ENCODE measurements at places on chromosomes 13 and 19.

- DNase-seq = no peak
Observed at GRCh38 chr13:97384371-97384770, 49.6 kb upstream of the RAP2A start.

GRCh38 chr19:56507446-56508289 lies at the start of gene ZNF471:
Gene ZNF471, plus strand, starts transcription at chr19:56507855. Its CDS starts 3,717 bp downstream, at chr19:56511572.
- peak; percentile 68 for DNase-seq

GRCh38 chr13:104143760-104144416 lies 1077.7 kb upstream of the SLC10A2 start:
- DNase-seq = no peak

- no peak for DNase-seq
Observed at GRCh38 chr13:110788778-110789177, 75.3 kb downstream of the ING1 start.

DNA sequence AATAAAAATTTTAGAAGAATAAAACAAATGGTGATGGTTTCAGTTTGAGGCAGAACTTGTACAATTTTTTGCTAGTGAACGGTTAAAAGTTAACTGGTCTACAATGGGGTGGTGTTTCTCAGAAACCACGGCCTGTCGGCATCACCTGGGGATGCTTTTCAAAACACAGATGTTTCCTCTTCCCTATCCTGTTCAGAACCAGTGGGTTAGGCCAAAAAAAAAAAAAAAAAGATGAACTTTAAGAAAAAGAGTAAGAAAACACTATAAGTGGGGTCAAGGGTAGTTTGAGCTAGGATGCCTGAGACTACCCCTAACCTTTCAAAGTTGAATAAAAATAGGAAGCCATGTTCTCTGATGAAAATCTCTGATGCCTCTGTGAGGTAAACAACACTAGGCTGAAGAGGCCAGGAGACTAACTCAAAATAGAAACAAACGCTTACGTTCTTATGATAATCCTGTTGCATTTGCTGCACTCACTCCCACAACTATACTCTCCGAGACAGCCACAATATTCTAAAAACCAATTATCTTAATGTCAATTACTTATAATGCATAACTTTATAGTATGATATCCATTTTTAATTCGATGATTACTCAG lies 3.3 kb downstream of the MTIF3 start:
- no peak for DNase-seq

DNA sequence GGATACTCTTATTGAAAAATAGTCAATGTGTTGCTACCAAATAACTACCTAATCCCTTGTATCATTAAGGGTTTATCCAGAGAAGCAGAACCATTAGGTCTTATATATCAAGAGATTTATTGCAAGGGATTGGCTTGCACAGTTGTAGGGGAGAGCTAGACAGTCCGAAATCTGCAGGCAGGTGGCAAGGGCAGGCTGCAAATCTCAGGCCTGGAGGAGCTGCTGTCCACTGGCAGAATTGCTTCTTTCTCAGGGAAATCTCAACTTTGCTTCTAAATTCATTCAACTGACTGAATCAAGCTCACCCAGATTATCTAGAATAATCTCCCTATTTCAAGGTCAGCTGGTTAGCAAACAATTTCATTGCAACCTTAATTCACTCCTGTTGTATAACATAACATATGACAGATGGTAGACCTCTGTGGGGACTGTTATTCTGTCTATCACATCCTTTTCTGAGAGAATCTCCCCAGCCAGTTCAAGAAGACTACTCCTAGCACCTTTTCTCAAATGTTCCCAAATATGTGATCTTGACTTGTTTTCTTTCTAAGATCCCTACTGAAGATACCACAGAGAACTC lies 194.2 kb downstream of the NHLRC3 start:
- DNase-seq = no peak

DNA sequence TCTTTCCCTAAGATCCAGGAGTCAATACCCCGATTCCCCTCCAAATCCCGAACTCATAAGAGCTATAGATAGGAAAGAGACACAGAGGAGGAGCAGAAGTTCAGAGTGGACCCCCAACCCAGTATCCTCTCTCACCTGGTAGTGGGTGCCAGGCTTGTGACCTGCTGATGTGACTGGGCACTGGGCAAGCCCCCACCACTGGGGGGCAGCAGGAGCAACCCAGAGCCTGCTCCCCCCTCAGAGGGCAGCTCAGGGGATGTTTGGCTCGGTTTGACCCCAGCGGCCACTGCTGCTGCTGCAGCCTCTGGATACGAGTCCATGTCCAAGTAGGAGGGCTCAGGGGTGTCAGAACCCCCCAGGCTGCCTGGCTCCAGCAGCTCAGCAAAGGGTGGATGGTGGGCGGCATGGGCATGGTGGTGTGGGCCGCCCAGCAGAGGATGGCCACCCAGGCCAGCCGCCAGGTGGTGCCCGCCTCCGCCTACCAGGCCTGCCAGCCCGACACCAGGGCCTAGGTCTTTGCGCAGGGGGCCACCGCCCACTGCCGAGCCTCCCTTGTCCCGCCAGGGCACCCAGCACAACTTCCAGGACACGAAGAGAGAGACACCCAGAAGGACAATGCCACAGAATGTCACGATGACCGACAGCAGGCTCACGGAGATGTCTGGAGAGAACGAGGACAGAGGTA lies 7.4 kb downstream of the SYT3 start:
- no peak for DNase-seq

DNA sequence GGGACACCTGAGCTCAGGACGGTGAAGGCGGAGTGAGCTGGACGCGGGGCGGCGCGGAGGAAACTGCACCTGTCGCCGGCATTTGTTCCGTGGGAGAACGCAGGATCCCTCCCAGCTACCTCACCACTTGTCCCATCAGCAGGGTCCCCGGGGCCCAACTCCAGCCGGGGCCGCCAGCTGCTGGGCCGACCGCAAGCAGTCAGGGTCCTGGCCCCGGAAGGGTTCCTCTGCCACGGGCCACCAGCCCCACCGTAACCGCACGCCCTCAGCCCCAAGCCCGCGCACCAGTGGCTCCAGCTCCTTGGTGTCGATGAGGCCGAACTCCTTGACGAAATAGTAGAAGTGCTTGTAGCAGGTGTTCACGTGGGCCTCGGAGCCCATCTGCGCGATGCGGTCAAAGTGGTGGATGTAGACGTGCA lies 19.6 kb downstream of the MOB3A start:
- no peak for DNase-seq

- DNase-seq = no peak
Observed at GRCh38 chr13:75825594-75825993, 189.5 kb downstream of the LMO7 start.

GRCh38 chr13:76723551-76724232 lies 162.5 kb downstream of the KCTD12 start:
- DNase-seq = no peak

GRCh38 chr13:19048381-19048780 lies 133.2 kb downstream of the TUBA3C start:
- no peak for DNase-seq

DNA sequence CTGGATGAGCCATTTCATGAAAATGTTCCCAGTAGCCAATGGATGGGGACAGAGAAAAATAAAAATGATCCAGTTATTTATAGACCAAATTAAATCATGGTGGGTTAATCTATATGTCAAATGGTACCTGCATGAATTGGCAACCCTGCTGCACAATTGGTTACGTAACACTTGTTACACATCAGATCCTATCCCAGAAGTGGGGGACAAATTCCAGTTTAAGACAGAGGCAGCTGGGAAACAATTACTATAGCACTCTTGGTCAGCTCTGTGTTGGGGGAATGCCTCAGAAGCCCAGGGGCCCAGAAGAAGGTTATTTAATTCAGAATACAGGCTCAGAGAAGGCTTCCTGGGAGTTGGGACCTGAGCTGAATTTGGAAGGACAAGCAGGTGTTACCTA lies 81.1 kb upstream of the FLT1 start:
- no peak for DNase-seq

DNA sequence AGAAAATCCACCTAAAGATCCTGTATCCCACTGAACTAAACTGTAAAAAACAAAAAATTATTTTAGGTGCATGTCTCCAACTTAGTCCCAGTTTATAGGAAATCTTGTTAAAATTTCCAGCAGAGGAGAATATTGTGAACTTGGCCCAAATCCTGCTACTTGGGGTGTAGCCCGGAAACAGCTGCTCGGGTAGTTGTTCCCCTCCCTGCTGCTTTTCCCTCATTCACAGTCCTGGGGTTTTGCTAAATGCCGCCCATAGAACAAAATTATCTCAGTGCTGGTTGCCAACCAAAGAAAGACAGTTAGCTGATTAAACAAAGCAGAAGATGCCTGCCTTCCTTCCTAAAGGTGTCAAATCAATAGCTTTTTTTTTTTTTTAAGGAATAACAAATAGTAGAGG lies 330.5 kb upstream of the KLF12 start:
- DNase-seq = no peak

GRCh38 chr19:49019242-49019932 lies 2.5 kb upstream of the LHB start:
- peak; percentile 50 for DNase-seq

GRCh38 chr19:32914879-32915660 lies 45.5 kb upstream of the SLC7A9 start:
- no peak for DNase-seq

- DNase-seq = no peak
Observed at GRCh38 chr19:39943586-39943985, 9.2 kb upstream of the FCGBP start.

DNA sequence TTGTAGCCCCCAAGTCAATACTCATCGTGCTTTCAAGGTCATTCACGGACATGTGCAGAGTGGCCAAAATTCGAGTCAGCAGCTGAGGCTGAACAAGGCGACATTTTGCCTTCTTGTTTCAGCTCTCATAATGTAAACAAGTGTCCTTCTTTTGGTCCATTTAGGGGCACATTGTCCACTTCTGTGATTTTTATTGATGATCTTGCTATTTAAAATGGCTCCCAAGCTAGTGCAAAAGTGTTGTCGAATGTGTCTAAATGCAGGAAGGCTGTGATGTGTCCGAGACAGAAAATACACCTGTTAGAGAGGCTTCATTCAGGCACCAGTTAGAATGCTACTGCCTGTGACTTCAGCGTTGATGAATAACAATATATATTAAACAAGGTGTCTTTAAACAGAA lies 405.9 kb downstream of the IRS2 start:
- no peak for DNase-seq

GRCh38 chr19:50607388-50607787 lies 32.3 kb downstream of the SYT3 start:
- DNase-seq = no peak

GRCh38 chr13:50589139-50589538 lies 254.4 kb downstream of the DLEU7 start:
- DNase-seq = no peak

Data from stimulated activated CD8-positive, alpha-beta memory T cell treated with anti-CD3 and anti-CD28 coated beads, Interleukin-7, amount 100 ng/mL, for 1 hour (primary cell).